Spinal cord (tissue), 10 donors: ENCODE measurements at places on chromosomes 3 and 15. TPM values are rescaled to one million over a fixed set of nuclear protein-coding genes. Genes with fewer than 3 reads are reported as not detected.

The TUSC7 gene
- not detected for total RNA-seq

The LRRC31 gene
- total RNA-seq, result 1.4 TPM

The C2CD4A gene
- total RNA-seq, result 0.06 TPM

The ADIPOQ gene
- not detected for total RNA-seq

The ENTPD3 gene
- total RNA-seq, result 3.5 TPM

The DPPA2 gene
- not detected for total RNA-seq

The ADAMTSL3 gene
- total RNA-seq, result 19.8 TPM

The ABI3BP gene
- 43.4 TPM for total RNA-seq

The ST8SIA2 gene
- total RNA-seq, result 9.0 TPM

The CRABP1 gene
- 113 TPM for total RNA-seq

The PPP1R14D gene
- total RNA-seq, result not detected

The ACTC1 gene
- total RNA-seq, result 2.0 TPM

The WNT5A gene
- total RNA-seq, result 12.9 TPM

The HYAL1 gene
- 0.69 TPM for total RNA-seq

The PIF1 gene
- total RNA-seq, result 4.0 TPM

The MORC1 gene
- total RNA-seq, result 0.06 TPM

The ISY1 gene
- 30.7 TPM for total RNA-seq

The CTXN2 gene
- total RNA-seq, result 0.77 TPM

The CSPG5 gene
- 78.2 TPM for total RNA-seq

The ALDH1A2 gene
- 78.6 TPM for total RNA-seq

The SPINK8 gene
- total RNA-seq, result not detected

The NPAP1 gene
- 0.44 TPM for total RNA-seq

The MSL2 gene
- total RNA-seq, result 28.7 TPM

The CSTA gene
- 6.3 TPM for total RNA-seq

The SLC22A13 gene
- 0.50 TPM for total RNA-seq

The DNAH1 gene
- 4.2 TPM for total RNA-seq

The OR5K2 gene
- not detected for total RNA-seq

The CLDN18 gene
- not detected for total RNA-seq

The MKRN2OS gene
- total RNA-seq, result 0.20 TPM

The FBXO40 gene
- total RNA-seq, result 0.10 TPM

The ZNF502 gene
- 13.1 TPM for total RNA-seq

The TM4SF1 gene
- total RNA-seq, result 106 TPM

The MASP1 gene
- 24.3 TPM for total RNA-seq

The SNTN gene
- 0.50 TPM for total RNA-seq

The GOLGA8T gene
- total RNA-seq, result 0.83 TPM

The NAALADL2 gene
- total RNA-seq, result 19.1 TPM

The KCNMB2 gene
- total RNA-seq, result 7.8 TPM

The EPHA6 gene
- total RNA-seq, result 78.5 TPM

The PLAAT1 gene
- total RNA-seq, result 10.7 TPM

The MNS1 gene
- 4.5 TPM for total RNA-seq

The HRG gene
- total RNA-seq, result 0.11 TPM

The CEP63 gene
- 26.3 TPM for total RNA-seq

The AGTR1 gene
- 5.2 TPM for total RNA-seq

The ZNF660 gene
- total RNA-seq, result 12.7 TPM

The DGKG gene
- 20.6 TPM for total RNA-seq

The SEMA6D gene
- 68.8 TPM for total RNA-seq

The PRSS50 gene
- total RNA-seq, result not detected

The MCTP2 gene
- total RNA-seq, result 12.4 TPM

The DUOXA1 gene
- total RNA-seq, result 0.11 TPM

The TRIM42 gene
- total RNA-seq, result not detected

The CPLX3 gene
- total RNA-seq, result 0.11 TPM

The LINGO1 gene
- 34.0 TPM for total RNA-seq

The NOX5 gene
- total RNA-seq, result 0.20 TPM

The ROBO2 gene
- 196 TPM for total RNA-seq
